ENCODE measurements at places on chromosomes 7 and 10.

GRCh38 chr10:24477915-24478314 lies 245.8 kb downstream of the ARHGAP21 start:
- DNase-seq: no peak

- DNase-seq: no peak
Observed at GRCh38 chr7:37769726-37770125, 78.7 kb upstream of the NME8 start.

- no peak for DNase-seq
Observed at GRCh38 chr7:132226957-132227290, 349.3 kb downstream of the PLXNA4 start.

DNA sequence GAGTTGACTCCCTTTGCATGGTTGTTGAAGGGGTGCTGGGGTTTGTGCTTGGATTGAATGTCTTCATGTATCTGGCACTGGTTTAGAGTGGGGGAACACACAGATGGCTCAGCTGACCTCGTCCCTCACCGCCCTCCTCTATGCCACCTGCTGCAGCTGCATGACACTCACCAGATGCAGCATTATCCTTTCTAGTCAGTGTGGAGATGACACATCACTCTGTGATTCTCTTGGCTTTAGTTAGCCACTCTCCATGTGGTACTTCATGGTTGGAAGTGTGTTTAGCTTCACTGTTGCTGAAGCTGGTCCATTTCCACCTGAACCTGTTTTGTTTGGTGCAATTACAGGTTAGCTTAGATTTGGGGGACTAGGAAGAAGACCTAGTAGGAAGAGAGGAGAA lies 56.3 kb upstream of the BMPER start:
- no peak for DNase-seq

- no peak for DNase-seq
Observed at GRCh38 chr7:34242391-34242790, 337.1 kb downstream of the BMPER start.

Data from coronary artery (tissue), 2 donors.